ENCODE measurements at places on chromosomes 4 and X.
A peak's percentile ranks its signal among the peaks of the same experiment; 100 is the strongest.

DNA sequence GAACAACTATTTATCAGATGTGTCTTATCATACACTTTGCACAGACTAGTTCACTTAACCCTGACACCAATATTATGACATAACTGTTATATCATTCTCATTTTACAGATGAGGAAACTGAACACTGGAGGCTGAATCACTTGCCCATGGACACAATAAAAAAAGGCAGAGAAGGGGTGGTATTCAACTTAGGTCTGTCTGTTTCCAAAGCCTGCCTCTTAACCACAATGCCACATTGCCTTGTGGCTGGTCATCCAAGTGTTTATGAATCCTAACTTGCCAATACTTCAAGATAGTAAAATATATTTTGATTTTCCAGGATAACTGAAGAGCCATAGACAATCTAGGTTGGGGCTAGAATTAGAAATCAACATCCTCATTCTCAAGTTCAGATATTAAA, 327.8 kb downstream of the NR3C2 start:
- no peak for DNase-seq

- no peak for DNase-seq
Measured at GRCh38 chrX:129782706-129783105, 3.0 kb downstream of the SASH3 start.

GRCh38 chr4:140038031-140038533, 115.9 kb downstream of the MAML3 start:
- DNase-seq: no peak

- DNase-seq: peak; percentile 3
Measured at GRCh38 chr4:129278868-129279267, 182.9 kb downstream of the C4orf33 start.

DNA sequence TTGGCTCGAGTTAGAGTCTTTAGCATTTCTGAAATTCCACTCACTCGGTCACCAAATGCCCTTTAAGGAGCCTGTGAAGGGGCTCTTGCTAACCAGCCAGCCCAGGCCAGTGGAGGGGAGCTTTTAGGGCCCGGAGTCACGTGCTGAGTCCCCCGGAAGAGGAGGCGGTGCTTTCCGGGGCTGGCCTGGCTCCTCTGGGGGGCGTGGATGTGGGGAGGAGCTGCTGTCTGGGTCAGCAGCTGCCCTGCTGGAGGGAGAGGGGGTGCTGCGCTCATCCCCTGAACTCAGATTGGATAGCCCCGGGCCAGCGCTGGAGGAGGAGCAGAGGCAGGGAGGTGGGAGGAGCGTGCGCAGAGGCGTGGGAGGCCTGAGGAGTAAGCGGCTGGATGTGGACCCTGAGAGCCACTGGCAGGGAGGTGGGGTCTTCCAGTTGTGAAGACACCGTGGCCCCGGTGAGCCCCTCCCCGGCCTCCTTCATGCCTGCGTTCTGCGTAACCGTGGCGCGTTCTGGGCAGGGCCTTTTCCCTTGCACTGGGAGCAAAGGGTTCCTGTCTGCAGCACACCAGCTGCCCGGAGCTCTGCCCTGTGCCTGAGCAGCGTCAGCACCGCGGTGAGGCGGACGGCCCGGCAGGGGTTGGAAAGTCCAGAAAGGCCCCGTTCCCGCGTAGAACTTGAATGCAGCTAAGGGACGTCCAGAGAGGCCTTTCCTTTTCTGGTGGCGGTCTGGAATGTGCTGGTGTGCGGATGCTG, 19.7 kb downstream of the MAEA start:
- DNase-seq: peak; percentile 78

DNA sequence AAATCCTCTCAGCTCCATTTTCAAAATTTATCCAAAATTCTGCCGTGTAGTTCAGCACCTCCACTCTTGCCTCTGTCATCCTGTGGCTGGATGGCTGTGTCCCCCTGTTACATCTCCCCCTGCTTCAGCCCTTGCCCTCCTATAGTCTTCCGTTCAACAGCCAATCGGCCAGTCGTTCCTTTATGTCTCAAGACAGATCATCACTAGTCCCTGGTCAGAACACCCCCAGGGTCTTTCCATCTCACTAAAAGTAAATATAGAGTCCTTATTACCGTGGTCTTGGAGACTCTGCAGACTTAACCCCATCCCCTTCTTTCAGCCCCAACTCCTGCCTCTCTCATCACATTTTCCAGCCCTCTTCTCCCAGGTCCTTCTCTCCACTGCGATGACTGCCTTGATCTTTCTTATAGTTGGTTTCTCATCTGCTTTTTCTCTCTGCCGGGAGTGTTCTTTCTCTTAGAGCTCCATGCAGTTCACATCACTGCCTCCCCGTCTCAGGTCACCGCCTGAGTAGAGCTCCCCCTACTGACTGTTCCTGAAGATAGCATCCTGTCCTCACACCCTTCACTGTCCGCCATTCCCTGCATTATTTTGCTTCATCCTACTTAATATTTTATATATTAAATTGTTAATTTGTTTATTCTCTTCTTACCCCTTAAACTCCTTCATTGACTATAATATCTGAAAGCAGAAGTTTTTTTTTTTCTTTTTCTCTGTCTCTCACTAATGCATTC, 736.9 kb upstream of the MAGEB2 start:
- peak; percentile 0 for DNase-seq

GRCh38 chr4:33975995-33976394, 2268.3 kb downstream of the ARAP2 start:
- no peak for DNase-seq

GRCh38 chr4:169626331-169627282, 6.2 kb downstream of the CLCN3 start:
- no peak for DNase-seq
